ENCODE measurements at places on chromosomes 6 and 20. TPM values are rescaled to one million over a fixed set of nuclear protein-coding genes. Genes with fewer than 3 reads are reported as not detected.

IL17A gene
- not detected for polyA plus RNA-seq

TCFL5 gene
- polyA plus RNA-seq, result 3.7 TPM

MRAP2 gene
- 0.23 TPM for polyA plus RNA-seq

KHDC1L gene
- not detected for polyA plus RNA-seq

DNA sequence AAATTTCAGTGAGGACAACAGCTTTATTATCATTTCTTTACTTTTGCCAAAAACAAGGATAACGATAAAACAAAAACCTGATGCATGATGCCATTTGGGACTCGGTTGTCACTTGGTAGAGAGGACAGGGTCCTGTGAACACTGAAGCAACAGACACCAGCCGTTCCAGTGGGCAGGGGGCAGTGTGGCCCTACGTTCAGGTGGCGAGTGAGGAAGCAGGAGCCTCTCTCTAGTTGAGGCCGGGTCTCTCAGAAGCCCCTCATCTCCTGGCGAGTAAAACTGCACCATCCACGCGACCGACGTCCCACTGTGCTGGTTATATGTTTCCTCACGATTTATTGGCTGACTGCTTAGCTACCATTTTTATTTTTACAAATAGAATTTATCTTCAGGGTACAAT is 231.6 kb downstream of the THBS2 start:
- no peak for DNase-seq

Data from heart left ventricle (tissue), 16 donors.